ENCODE measurements at places on chromosomes 16 and 17. TPM values are rescaled to one million over a fixed set of nuclear protein-coding genes. Genes with fewer than 3 reads are reported as not detected.

Gene NPIPB6
- total RNA-seq = 0.81 TPM

Gene KRTAP3-2
- total RNA-seq = not detected

Gene TSPAN10
- total RNA-seq = 0.11 TPM

Gene LRRC75A
- 0.84 TPM for total RNA-seq

Gene FBXO31
- total RNA-seq = 58.1 TPM

Gene ABCA6
- total RNA-seq = 0.08 TPM

Gene UNC119
- 21.7 TPM for total RNA-seq

DNA sequence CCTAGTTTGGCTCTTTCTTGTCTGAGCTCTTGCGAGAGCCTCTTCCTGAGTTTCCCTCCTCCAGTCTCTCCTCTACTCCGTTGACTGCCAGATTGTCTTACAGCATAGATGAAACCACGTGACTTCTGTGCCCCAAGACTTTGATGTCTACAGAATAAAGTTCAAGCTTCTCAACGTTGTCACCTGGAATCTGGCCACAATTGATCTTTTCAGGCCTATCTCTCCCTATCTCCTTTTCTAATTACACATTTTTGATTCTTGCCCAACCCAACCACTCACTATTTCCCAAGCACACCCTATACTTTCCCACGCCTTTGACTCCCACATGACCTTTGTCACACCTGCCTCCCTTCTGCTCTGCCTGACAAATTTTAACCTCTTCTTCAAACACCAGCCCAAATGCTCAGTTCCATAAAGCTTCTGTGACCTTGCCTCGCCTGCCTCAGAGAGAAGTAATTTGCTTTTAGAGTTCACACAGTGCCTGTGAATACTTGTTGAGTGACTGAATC, 52.4 kb upstream of the PMFBP1 start:
- no peak for DNase-seq

GRCh38 chr17:81428516-81428915, 33.3 kb downstream of the BAHCC1 start:
- no peak for DNase-seq

- DNase-seq = no peak
Measured at GRCh38 chr16:27698266-27698665, 148.3 kb downstream of the KATNIP start.

DNA sequence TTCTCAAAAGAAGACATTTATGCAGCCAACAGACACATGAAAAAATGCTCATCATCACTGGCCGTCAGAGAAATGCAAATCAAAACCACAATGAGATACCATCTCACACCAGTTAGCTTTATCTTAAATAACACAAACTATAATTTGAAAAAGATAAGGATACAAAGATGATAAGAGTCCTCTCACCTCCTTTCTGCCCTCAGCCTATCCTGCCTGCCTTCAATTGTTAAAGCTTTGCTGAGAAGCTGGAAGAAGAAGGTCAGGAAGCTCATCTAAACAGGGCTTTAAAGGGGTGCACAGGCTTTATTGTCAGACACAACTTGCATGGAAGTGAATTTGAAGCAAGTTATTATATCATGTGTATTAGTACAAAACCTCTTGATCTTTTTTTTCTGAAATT, 676.3 kb upstream of the GOT2 start:
- no peak for DNase-seq

GRCh38 chr16:51374346-51374745, 223.3 kb upstream of the SALL1 start:
- no peak for DNase-seq

DNA sequence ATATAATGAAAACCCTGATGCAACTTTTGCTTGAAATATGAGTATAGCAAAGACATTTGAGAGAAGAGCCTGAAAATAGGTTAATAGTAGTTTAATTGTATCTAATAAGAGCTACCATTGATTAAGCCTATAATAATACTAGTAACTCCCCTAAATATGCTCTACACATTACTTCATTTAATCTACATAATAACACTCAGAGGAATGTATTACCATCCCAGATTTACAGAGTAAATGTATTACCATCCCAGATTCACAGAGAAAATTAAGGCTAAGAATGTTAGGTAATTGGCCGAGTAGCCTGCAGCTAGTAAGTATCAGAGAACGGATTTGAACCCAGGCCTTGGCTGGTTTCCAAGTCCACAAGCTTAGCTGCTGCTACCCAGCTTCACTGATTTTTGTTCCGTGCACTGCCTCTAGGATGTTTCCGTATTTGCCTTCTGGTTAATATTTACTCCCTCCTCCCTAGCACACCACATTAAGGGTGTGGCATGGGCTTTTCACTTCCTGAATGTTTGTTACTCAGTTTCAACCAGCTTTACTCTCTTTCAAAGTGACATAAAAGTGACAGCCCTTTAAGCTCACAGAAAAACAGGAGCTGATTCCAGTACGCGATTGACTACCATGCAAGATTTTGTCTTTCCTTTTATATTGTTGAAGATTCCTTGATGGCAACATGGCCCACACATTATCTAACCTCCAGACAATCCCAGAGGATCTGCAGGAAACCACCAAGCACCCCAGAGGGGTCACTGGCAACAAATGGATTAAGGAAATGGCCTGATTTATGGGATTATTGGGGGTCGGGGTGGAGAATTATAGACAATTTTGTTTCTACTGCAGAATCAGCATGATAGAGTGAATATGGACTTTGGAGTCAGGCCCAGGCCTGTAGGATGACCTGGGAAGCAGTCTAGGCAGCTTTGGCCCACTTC, 26.7 kb upstream of the TOX3 start:
- no peak for DNase-seq

DNA sequence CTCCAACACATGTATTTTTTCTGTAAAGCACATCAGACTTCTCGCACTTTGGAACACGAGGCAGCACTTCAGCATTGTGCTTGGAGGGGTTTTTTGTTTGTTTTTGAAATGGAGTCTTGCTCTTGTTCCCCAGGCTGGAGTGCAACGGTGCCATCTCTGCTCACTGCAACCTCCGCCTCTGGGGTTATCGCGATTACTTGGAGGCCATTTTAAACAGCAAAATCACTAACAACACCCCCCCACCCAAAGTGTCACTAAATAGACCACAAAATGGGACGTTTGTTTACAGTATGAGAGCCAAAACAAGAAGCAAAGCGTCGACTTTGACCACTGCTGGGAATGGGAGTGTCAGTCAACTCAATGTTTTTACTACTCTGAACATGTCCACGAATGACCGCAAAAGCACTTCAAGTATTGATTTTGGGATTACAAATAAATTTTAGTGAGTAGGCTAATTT, 9.0 kb upstream of the C16orf87 start:
- DNase-seq = no peak

DNA sequence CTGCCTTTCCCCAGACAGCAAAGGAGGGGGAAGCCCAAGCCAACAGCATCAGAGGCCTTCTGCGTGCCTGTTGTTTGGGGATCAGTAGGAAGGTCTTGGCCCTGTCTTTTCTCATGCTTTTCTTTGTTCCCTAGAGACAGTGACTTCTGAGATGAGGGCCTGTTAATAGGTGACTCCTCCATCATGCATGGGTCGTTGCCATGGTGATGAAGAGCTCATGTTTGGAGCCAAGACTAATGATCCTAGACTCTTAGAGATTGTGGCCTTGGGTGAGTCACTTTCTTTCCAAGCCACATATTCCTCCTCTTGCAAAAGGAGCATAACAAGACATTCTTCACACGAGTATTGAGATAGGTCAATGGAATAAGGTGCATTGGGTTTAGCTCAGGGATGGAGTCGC, 201.1 kb upstream of the ASIC2 start:
- DNase-seq = no peak

- no peak for DNase-seq
Measured at GRCh38 chr17:47999582-47999981, 28.7 kb downstream of the CDK5RAP3 start.

All from activated T-cell treated with anti-CD3 and anti-CD28 coated beads, Interleukin-2, amount 50 U/mL, for 4 hours (primary cell).